ENCODE measurements at places on chromosomes 3 and 15. TPM values are rescaled to one million over a fixed set of nuclear protein-coding genes. Genes with fewer than 3 reads are reported as not detected.

DNA sequence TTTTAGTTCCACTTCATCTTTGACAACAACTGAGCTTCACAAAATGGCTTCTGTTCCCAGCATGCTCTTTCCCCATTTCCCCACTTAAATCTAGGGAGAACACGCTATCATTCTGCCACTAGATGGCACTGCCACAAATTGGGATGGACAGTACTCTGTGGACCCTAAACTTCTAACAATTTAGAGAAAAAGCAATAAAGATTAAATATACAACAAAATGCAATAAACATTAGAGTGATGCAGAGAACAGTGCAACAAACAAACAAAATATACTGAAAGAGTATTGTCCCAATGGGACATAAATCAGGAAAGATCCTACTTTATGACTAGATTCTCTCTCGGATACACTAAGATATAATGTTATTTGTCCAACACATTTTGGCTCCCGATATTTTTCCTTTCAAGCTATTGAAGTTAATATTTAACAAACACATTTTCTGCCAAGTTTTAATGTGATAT lies 169.7 kb upstream of the TMCO5A start:
- H3K36me3 ChIP-seq: no peaks in the 10 kb centered on the region
- DNase-seq: no peak
- no peak overlapping the region for H3K27ac ChIP-seq
- no peaks in the 10 kb centered on the region for H3K27me3 ChIP-seq
- no peak overlapping the region for H3K4me3 ChIP-seq
- peaks cover 7% of the 10 kb centered on the region for H3K4me1 ChIP-seq

DNA sequence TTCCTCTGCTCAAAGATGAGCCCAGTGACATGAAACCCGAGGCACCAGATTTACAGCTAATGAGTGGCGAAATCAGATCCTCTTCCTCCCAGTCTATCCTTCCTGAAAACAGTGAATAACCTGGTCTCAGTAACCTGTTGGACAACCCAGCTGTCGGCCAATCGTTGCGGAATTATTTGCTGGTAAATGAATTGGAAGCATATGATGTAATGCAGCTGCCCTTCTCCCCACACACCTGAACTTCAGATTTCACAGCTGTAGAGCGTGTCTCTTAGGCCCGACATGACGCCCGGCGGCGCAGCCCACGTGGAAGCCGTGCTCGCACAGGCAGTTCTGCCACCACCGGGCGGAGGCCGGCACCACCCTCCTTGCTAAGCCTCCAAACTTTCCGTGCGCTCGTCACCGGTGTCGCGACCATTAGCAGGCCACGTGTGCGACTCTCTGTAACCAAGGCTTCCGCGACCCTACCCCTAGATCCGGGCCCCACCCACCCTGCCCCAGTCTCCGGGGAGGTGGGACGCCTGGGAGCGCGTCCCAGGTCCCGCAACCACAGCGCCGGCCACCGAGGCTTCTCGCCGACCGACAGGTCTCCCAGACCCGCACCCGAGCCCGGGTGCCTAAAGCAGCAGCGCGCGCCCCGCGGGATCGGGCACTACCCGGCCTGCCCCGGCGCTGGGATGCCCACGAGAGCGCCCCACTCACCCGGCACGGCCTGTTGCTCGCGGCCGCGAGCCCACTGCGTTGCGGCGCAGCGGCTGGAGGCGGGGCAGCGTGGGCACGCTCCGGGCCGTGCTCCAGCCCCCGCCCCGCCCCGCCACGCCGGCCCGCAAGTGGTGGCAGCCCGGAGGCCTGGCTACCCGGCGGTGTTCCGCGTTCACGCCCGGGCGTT lies at the start of gene RIOX2:
TSS of gene RIOX2 (minus strand) at position 753 of the 889 bp plus-strand sequence. CDS start 4,838 bp downstream, outside the sequence.
- peak within 1 kb of the TSS; percentile 90 for H3K4me3 ChIP-seq
- DNase-seq: peak; percentile 95
- H3K27ac ChIP-seq: peak within 1 kb of the TSS; percentile 79
- H3K4me1 ChIP-seq: peaks cover 25% of the 10 kb centered on the region
- peaks cover 1% of the 10 kb centered on the region for H3K36me3 ChIP-seq

The GOLGA6A gene
- not detected for total RNA-seq

The IL17RB gene
- 0.13 TPM for total RNA-seq

The DISP2 gene
- total RNA-seq: 0.05 TPM
